ENCODE measurements at places on chromosomes 7 and 10.

- DNase-seq = no peak
These were observed 45.6 kb upstream of the FGL2 start for GRCh38 chr7:77245015-77245755.

- DNase-seq = no peak
These were observed 530.6 kb downstream of the ANKRD7 start for GRCh38 chr7:118755067-118755625.

DNA sequence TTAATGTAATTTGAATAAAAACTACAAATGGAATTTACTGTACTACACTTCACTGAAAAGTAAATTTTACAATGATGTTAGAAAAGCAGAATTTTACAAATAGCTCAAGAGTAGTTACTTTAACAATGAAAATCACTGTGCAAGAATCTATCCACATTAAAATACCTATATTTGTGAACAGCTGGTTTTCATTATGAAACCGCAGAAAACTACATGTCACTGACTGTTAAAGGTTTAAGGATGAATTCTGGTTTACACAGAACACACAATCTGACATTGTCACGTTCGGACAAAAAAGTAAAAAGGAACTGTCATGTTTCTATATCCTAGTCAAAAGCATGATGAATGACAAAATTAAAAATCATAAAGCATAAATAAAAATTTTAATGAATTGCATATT lies 415.3 kb upstream of the PRKCQ start:
- no peak for DNase-seq

DNA sequence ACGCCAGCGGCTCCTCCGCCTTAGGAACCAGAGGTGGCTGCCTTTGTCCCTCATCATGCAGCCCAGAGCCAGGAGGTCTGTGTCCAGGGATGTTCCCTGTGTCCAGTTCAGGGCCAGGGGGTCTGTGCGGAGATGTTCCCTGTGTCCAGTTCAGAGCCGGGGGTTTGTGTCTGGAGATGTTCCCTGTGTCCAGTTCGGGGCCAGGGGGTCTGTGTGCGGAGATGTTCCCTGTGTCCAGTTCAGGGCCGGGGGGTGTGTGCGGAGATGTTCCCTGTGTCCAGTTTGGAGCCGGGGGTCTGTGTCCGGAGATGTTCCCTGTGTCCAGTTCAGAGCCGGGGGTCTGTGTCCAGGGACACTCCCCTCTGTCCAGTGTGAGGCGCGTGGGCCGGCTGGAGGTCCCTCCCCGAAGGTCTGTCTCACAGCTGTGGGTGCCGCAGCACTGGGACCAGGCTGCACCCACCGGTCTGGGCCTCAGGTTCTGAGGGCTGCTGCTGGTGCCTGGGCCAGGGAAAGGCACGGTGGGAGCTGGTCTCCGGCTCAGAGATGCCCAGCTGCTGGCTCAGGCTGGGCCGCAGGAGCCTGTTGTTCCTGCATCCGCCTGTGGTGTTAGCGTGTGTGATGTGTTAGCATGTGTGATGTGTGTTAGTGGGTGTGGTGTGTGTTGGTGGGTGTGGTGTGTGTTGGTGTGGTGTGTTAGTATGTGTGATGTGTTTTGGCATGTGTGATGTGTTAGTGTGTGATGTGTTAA lies 67.9 kb upstream of the CFAP46 start:
- DNase-seq = no peak

DNA sequence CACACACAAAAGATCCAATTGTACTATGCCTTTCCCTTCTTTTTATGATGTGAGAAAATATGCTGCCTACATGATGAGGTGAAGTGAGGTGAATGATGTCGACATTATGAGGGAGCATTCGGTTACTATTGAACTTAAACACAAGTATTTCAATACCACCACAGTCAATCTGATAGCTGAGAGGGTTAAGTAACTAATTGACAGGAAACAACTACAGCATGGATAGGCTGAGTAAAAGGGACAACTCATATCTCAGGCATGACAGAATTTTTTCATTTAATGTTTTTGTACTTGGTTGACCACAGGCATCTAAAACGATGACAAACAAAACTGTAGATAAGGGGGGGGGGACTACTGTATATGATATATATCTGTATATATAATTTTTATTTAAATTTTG lies 488.9 kb downstream of the SH2D4B start:
- DNase-seq = no peak

DNA sequence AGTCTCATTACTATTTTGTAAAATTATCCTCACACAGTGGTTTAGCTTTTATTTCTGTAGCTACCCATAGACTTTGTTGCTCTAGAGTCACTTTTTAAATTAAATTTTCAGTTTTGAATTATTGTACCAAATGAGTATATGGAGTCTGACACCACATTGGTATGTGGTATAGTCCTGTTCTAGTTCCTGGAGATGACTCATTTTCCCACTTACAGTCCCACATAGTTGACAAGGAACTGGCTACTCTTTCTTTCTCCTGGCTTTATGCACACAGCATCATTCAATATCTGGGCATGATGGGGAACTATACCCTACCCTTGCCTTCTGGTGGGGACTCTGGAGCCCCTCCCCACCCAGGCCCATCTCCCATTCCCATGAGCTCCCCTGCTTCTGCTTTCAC lies 92.6 kb upstream of the RAB11FIP2 start:
- no peak for DNase-seq

- peak; percentile 71 for DNase-seq
These were observed 382.3 kb upstream of the MTPN start for GRCh38 chr7:136359333-136359903.

DNA sequence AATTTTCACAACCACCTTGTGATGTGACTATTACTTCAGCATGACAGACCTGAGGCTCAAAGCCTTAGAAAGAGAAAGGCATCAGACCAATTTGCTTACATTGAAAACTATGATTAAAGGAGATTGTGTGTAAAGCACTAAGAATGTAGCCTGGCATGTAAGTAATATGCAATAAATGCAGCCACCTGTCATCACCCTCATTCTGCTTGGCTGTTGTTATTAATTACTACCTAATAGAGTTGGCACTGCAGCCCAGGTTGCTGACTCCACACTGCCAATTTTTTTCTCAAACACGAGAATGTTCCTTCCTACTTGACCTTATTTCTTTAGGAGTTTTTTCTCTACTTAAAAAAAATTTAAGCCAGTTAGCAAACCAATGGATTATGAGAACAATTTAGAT lies 61.2 kb upstream of the NPVF start:
- no peak for DNase-seq

GRCh38 chr7:116776610-116777289 lies 85.6 kb upstream of the CAPZA2 start:
- no peak for DNase-seq

DNA sequence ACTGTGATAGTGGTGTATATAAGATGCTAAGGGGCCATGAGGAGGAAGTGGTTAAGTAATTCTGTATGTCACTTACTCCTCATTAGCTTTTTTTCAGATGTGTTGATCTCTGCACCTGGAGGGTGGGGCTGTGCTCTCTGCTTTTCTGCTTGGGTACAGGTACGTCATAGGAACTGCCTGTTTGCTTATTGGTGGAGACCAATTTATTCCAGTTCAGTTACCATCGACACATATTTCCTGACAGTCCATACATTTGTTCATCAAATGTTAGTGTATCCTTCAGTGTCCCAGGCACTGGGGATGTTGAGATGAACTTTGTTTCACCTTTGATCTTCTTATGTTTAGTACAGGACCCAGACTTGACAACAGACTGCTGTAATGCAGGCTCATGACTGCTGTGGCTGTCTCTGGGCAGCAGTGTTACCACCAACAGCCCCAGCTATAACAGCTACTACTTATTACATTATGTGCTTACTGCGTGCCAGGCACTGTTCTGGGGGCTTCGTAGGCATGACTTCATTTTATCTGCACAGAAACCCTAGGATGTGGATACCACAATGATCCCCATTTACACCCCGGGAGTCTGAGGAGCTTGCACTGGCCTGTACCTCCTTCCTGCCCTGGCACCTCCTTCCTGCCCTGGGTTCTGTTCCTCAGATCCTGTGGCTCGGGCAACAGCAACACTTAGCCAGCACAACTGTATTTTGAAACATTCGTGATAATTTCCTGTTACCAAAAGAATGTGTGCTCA lies 87.4 kb downstream of the BUB3 start:
- no peak for DNase-seq

GRCh38 chr10:12638103-12638502 lies 288.8 kb downstream of the CAMK1D start:
- no peak for DNase-seq

GRCh38 chr10:133254421-133255120 lies 16.9 kb downstream of the VENTX start:
- DNase-seq = no peak

DNA sequence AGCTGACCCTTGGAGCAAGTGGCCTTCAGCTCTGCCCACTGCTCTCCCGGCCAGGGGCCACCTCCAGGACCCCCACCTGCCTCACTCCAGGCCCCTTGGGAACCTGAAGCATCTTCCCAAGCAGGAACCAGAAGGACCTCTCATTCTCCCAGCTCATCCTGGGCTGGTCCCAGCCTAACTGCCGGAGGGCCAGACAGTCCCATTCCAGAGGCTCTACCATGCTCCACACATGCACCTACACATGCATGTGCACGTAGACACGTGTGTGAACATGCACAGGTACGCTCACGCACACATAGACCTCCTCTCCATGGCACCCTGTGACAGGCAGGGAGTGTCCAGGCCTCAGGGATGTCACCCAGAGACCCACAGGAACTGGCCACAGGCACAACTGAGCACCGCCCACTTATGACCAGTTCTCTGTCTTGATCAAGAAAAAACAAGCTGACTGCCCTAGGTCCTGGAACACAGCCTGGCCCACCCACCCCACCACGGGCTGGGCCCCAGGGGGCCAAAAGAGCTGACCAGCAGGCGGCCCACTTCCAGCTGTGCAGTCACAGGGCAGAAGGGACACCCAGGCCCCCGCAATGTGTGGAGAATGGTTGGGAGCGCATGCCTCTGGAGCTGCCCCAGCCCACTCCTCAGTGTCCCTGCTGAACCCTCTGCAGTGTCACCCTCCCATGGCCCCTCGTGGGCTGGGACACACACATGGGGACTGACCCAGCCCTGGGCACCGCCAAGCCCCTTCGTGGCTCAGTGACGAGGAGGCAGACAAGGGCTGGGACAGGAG lies 43.4 kb downstream of the CAMK2B start:
- DNase-seq = no peak

DNA sequence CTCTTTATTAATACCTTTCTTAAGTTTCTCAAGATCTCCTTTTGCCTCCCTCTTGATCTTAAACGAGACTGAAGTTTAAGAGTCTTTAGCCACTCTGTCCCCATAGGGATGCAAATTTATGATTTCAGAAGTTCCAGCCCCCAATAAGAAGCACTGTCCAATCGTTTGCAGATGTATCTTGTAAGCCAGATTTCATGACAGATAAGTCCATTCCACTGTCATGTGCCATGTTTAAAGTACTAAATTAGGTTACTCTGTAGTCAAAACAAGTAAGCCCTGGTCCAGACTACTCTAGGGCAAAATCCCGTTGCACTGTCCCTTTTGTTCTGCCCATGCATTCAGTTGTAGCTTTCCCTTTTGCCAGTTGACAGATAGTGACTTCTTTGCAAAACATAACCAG lies 157.2 kb upstream of the KAT6B start:
- no peak for DNase-seq

- no peak for DNase-seq
These were observed 70.6 kb upstream of the ARID5B start for GRCh38 chr10:61830846-61831273.

- DNase-seq = no peak
These were observed 34.6 kb downstream of the CHCHD3 start for GRCh38 chr7:133047321-133047720.

DNA sequence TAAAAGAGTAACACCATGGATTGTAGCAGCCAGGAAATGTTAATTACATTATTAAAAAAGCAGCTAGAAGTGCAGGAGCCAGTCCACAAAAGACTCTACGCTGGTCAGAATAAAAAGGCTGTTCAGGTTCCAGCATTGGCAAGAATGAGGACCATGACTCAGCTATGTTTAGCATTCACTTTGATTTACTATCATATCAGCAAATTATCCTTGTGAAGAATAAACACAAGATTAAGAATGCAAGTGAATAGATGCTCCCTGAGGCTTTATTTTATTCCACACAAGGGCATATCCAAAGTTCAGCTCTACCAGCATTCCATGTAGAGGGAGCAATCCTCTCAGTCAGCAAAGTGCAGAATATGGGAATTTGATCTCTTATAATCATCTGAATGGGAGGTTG lies 13.6 kb downstream of the DGKB start:
- no peak for DNase-seq

GRCh38 chr7:104878577-104878976 lies 135.4 kb upstream of the KMT2E start:
- DNase-seq = peak; percentile 24

DNA sequence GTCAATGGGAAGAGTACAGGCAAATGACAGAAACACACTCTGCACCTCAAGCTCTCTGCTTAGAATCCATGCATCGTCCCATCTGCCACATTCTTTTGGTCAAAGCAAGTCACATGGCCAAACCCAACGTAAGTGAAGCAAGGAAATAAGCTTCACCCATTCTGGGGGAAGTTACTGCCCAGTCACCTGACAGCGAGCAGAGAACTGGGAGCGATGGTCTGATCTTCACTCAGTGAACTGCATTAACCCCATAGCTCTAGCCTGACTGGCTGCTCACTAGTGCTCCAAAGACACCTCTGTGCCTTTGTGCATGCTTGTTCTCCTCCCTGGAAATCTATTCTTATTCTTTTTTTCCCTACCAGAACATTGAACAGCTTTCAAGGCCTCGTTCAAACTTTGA lies 89.9 kb downstream of the APBB1IP start:
- DNase-seq = no peak

DNA sequence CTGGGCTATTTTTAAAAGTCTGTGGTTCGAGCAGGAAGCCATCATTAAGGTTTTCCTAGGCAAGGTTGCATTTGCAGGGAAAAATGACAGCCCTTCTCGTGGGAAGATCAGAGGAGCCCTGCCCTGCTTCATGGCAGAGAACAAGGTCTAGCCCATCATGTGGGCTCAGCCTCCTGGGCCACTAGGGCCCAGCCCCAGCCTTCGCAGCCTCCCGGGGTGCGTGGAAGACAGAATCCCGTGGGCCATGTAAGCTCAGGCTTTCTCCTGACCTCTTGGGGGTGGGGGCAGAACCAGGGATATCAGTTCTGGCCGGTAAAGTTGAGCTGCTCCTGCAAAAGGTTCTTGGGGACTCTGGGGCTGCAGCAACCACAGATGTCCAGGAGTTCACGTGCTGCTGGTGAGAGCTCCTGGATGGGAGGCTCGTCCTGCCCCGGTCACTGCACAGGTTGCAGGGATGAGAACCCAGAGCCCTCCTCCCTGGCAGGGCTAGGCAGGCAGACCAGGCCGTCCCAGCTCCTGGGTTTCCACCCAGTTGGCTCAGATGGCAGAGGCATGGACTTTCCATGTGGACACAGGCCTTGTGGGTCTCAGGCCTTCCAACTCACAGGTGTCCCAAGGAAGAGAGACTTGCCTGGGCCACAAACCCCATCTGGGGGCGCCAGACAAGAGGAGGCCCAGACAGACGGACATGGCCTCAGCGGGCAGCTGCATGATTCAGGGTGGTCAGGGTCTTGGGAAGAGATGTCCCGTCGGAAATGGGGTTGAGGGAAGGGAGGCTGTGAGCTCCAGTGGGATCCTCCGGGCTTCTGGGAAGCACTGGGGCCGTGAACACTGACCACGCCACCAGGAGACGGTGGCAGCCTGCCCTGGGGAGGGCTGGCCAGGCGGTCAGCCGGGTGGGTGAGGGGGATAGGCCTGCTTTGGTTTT lies 126.2 kb downstream of the NEURL1 start:
- DNase-seq = no peak
